ENCODE measurements at places on chromosomes 2 and 18.

GRCh38 chr2:35790292-35790691, 565.3 kb upstream of the CRIM1 start:
- DNase-seq, result no peak

DNA sequence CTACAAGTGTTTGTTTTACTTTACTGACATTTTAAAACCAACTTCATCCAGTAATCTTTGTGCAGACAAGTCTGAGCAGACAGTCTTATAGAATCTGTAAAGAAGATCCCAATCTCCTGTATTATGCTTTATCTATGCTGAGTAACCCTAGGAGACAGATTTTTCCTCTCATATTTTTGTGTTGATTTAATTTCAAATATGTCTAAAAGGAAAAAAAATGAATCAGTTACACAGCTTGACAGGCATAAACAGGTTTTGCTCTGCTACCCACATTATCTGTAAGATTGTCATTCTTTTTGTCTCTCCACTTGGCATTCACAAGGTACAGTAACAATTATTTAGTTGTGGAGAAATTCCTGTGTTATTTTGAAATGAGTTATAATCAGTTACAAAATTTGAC, 415.0 kb downstream of the NYAP2 start:
- no peak for DNase-seq

DNA sequence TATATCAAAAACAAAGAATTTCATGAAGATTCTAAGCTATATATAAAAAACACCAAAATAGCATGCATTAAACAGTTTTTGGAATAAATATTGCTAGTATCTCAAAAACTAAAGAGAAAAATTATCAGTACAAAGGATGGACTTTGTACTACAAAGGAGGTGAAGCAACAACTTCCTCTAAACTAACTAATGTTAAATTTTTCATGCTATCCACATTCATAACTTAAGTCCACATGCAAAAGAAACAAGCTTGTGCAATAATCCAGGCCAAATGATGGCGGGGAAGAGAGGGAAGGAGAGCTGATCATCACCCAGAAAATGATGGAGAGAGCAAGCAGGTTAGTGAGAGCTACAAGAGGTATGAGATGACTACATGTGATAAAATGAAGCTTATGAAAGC, 70.1 kb downstream of the KIDINS220 start:
- no peak for DNase-seq

DNA sequence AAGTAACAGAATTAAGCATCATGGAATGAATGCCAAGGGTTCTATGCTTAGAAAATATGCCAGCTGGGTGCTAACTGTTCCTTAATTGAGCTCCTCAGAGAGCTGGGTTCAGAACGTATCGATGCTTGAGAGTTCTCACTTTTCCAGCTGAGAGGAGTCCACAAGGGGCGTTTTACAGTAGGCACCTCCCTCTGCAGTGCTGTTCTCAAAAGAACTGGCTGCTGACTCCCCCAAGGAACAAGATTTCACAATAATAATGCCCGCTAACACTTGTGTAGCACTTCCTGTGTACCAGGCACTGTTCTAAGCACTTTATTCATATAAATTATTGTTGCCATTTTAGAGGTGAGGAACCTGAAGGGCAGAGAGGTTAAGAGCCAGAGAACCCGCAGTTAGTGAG, 18.1 kb upstream of the TMEM237 start:
- no peak for DNase-seq

DNA sequence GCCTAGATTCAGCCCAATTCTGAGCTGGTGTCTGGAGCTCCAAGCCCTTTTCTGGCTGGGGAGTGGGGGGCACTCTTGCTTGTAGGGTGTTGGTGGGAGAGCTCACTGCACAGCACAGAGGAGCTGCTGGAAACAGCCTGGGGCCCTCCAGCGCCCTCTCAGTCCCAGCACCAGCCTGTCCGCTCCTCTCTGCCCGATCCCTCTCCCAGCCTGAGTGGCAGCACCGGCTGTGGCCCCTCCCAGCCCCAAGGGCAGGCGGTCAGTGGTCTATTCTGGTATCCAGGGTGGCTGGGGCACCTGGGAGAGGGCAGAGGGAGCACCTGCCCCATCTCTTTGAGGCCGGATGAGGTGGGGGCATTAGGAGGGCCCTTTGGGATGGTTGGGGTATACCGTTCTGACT, 13.2 kb upstream of the DES start:
- DNase-seq, result no peak

GRCh38 chr18:43161528-43161927, 46.0 kb upstream of the RIT2 start:
- DNase-seq, result peak; percentile 49

GRCh38 chr18:32930695-32931301, 158.0 kb upstream of the KLHL14 start:
- DNase-seq, result no peak

- DNase-seq, result no peak
These were observed 84.8 kb downstream of the CTIF start for GRCh38 chr18:48623468-48624235.

DNA sequence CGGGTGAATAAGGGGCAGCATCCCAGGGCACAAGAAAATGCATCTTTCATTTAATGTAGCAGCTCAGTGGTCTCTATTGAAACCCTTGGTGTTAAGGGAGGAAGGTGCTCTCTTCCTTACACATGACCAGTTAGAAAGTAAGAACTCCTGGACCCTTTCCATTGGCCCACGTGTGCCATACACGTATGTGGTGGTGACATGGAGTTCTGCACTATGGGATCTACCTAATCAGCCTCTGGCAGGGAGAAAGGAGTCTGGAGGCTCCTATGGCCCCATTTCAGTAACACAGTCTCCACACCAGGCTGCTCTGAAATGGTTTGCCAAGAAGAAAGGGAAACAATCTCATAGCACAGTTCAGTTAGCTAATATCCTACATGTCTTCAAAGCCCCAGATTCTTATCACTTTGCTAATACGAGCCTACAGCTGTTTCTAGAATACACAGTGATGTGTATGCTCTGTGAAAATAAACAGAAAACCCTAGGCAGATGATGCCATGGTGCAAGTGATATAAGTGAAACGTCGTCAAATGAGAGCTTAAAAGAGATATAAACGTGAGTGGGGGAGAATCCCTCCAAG, 7.0 kb downstream of the EFEMP1 start:
- DNase-seq, result no peak

GRCh38 chr2:131125195-131125757, 20.1 kb downstream of the PLEKHB2 start:
- DNase-seq, result no peak

GRCh38 chr2:172013396-172013795, 13.6 kb downstream of the METAP1D start:
- no peak for DNase-seq

DNA sequence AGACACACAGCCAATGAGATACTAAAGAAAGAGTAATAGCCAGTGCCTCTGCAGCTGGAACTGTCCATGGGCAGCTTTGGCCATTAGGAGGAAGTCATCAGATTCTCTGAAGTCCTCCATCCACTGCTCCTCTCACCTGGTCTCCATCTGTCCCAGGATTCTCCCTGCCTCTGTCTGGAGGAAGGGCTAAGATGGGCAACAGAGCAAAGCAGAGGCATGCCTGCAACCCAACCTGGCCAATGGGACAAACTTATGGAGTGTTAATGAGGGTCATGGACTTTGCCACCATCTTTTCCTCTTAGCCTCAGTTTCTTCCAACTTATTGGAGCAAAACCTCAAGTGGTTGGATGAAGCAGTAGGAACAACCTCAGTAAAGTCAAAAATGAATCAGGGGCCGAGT, 91.5 kb upstream of the SIX3 start:
- no peak for DNase-seq

GRCh38 chr2:140975237-140975636, 1155.6 kb downstream of the LRP1B start:
- DNase-seq, result peak; percentile 10

- DNase-seq, result no peak
These were observed 134.6 kb downstream of the BABAM2 start for GRCh38 chr2:28025123-28025522.

DNA sequence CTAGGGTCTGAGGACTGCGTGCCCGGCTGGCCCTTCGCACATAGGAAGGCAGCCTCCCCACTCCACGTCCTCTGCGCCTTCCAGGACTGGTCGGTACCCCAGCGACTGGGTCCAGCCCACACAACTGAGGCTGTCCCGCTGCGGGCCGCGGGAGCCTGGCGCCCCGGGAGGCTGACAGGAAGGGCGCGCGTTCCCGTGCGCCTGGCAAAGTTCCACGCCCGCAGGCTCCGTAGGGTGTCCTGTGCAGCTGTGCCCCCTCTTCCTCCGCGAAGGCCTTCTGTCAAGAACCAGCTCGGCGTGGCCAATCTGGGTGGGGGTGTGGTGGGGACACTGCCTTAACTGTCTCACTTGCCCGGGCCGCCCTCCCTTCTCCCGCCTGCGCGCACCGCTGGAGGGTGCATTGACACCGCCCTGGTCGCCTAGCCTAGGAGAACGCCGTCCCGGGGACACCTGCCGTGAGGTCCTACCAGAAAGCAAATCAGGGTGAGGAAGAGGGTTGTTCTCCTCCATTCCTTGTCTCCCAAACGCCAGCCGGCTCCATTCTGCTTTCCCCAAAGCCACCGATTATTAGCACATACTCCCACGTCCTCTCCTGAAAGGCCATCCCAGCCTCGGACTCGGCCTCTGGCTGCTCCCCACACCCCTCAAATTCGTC, 618 bp upstream of the LYPD1 start:
- no peak for DNase-seq

- DNase-seq, result no peak
These were observed 622.6 kb downstream of the EPHA4 start for GRCh38 chr2:220949466-220949865.

- DNase-seq, result no peak
These were observed 671.3 kb upstream of the CHAC2 start for GRCh38 chr2:53096351-53096750.

- DNase-seq, result no peak
These were observed 29.9 kb downstream of the ROCK2 start for GRCh38 chr2:11314487-11314886.

DNA sequence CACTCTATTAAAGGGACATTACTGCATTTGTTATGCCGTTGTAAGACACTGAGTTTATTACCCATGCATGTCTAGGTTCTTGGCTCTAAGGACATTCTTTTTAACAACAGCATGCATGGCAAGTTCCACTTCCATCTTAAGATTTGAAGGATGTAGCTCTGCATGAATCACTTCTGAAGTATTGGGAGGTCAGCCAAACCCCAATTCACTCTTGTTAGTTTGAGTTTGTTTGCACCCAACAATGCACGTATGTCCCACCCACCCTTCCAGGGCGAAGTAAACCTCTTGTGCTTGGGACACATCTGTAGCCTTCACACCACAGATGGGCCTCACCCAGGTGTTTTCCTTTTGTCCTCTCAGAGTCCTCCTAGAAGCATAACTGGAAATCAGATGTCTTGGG, 5.6 kb upstream of the LAMA3 start:
- no peak for DNase-seq

- DNase-seq, result no peak
These were observed 115.0 kb downstream of the ZBTB7C start for GRCh38 chr18:48293954-48294898.

GRCh38 chr2:27715318-27716210, 51.9 kb downstream of the SLC4A1AP start:
- no peak for DNase-seq

DNA sequence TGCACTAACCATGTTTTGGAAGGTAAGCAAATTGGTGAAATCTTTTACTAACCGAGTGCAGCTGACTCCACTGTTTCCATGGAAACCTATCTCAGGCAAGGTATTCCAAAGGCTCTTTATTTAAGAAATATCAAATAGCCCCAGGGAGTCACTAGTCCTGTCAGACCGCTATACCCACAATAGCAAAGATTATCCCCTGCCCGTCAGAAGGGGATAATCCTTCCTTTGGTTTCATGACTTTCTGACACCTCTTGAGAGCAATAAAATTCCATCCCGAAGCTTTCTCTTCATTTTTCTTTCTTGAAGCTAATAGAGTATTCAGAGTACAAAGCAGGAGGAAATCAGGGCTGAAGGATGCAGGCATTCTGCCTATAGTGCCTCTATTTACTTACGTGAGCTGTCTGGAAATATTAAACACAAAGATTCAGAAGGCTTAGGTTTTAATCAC, 34.7 kb upstream of the MAP2 start:
- DNase-seq, result no peak

- DNase-seq, result no peak
These were observed 105.2 kb downstream of the RAD51AP2 start for GRCh38 chr2:17413036-17413435.

DNA sequence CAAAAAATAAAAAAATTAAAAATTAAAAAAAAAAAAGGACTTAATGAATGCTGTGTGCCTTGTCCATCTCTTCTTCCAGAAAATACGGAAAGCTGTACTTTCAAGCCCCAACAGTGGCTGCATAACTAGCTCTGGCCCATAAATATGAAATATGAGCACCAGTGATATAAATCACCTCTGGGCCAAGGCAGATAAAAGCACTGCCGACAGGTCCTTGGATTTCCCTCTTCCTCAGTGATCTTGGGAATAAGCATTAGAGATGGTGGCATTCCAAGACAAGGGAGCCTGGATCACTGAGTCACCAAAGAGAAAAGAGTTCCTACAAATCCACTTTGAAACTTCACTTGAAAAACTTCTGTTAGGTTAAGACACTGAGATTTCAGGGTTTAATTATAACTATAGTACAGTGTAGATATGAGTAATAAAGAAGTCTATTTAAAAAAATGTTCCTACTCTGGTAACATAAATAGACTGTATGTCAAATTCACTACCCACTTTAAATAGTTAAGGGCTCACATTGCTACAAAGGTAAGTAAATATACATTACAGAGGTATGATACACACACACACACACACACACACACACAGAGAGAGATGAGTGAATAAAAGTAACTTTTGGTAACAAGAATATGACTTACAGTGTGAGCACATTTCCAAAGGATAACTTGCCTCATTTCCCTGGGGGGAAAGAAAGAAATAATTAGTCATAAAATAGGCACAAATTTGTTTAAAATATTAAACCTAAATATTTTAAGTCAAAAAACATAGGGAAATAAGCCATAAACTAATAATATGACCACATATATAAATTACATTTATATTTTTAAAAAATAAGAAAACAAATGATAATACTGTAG, 35.6 kb downstream of the PPP3R1 start:
- peak; percentile 15 for DNase-seq

- no peak for DNase-seq
These were observed 360.2 kb downstream of the ALK start for GRCh38 chr2:29561181-29561580.

DNA sequence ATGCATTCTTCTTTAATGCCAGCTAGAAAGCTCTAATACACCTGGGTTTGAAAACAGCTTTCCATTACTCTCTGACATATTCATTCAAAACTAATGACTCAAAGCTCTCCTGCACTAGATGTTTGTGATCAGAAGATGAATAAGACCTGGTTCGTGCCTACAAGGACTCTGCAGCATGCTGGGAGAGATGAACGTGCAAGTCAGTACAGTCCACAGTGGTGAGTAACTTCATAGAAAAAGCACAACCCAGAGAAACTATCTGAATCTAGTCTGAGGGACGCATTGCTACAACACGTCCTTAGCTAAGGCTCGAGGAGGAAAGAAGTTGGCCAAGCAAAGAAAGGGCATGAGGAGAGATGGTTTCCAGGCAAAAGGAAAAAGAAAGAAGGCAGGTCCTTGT, 234.3 kb downstream of the OSR1 start:
- peak; percentile 52 for DNase-seq

- no peak for DNase-seq
These were observed 2.3 kb downstream of the HDAC4 start for GRCh38 chr2:239398521-239398921.
